ENCODE measurements at places on chromosomes 11 and 22.

- no peak for DNase-seq
These were observed 29.7 kb upstream of the RASD2 start for GRCh38 chr22:35510951-35511350.

- no peak for DNase-seq
These were observed 24.2 kb downstream of the MRE11 start for GRCh38 chr11:94469416-94469815.

- DNase-seq: no peak
These were observed 90.3 kb downstream of the TP53I11 start for GRCh38 chr11:44860346-44860745.

DNA sequence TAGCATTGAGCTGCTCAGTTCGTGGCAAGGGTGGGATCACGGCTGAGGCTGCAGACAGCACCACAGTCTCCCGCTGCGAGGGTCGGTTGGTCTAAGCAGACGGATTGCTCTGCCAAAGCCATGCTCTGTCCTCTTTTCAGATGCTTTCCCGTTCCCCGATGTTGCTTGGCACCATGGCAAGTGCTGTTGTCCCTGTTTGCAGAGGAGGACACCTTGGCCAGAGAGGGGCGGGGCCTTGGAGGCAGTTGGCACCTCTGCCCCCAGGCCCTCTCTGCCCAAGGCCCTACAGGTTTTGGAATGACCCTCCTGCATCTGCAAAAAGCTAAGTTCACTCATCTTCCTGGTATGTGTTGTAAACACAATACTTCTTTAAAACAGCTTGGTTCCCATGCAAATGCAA is 11.6 kb downstream of the CCDC157 start:
- no peak for DNase-seq

- DNase-seq: no peak
These were observed 14.6 kb downstream of the SLN start for GRCh38 chr11:107697291-107697690.

GRCh38 chr22:42365942-42366695 is 66.1 kb downstream of the NFAM1 start:
- DNase-seq: no peak

DNA sequence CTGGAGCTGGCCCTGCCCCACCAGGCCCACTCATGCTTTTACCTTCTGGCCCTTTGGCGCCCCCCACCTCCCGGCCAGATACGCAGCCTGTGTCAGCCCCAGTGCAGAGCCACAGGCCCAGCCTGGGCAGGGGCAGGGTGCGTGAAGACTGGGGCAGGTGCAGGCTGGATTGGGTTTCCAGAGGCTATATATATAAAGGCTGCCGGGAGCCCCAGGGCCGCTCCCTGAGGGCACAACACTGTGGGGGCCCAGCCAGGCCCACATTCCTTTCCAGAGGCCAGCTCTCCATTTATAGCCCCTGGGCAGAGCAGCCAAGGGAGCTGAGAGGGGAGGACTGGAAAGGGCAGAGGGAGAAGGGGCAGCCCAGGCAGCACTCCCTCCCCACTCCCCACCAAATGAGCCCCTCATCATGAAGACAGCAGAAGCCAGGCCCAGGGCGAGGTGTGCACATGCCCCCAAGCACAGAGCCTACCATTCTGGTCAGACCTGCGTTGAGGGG is 5.0 kb upstream of the MYOD1 start:
- DNase-seq: no peak

DNA sequence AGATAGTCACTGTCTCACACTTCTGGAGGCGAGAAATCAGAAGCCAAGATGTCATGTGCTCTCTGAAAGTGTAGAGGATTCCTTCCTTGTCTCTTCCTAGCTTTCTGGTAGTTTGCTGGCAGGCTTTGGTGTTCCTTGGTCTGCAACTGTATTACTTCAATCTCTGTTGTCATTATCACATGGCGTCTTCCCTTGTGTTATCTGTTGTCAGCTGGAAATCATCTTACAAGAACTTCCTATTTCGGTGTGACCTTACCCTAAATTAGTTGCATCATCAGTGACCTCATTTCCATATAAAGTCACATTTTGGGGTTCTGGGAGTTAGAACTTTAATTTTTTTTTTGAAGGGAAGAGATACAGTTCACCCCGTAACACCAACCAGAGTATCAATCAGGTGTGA is 3.3 kb upstream of the LIN7C start:
- DNase-seq: no peak

- DNase-seq: no peak
These were observed 60.9 kb downstream of the SCGB1A1 start for GRCh38 chr11:62479631-62480201.

- no peak for DNase-seq
These were observed 3.6 kb upstream of the INPP5J start for GRCh38 chr22:31119026-31119717.

- no peak for DNase-seq
These were observed 2.8 kb upstream of the PHLDA2 start for GRCh38 chr11:2931771-2932738.

- DNase-seq: no peak
These were observed 21.7 kb upstream of the ARHGAP8 start for GRCh38 chr22:44730490-44731356.

DNA sequence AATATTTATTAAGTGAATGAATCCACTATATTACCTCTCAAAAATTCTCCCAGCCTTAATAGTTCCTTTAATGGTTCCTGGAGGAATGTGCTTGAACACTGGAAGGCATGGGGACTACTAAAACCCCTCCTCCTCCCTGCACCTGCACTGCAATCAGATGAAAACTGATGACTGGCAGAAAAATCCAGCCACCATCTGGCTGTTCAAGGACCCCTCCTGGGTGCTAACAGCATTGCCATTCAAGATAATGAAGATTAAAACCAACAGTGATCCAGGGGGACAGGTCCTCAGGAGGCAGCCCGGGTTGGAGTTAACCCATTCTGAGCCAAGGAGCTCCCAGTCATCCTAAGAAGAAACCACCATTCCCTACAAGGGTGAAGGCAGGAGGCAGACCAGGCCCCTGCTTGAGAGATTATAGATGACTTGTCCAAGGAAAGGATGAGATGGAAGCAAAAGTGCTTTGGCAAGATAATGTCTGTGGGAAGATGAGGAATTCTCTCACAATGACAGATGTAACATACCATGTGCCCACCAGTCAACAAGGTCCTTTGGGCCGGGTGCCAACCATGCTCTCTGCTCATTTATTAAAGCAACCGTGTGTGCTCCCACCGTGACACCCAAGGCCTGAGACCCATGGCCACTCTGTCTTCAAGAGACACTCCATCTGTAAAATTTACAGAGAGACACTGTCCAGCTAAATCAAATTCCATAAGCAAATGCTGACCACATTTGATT is 90.6 kb downstream of the LARGE1 start:
- no peak for DNase-seq

GRCh38 chr11:1473786-1474185 is 12.8 kb downstream of the MOB2 start:
- no peak for DNase-seq

GRCh38 chr11:7671347-7672215 is 1.7 kb downstream of the CYB5R2 start:
- DNase-seq: no peak

DNA sequence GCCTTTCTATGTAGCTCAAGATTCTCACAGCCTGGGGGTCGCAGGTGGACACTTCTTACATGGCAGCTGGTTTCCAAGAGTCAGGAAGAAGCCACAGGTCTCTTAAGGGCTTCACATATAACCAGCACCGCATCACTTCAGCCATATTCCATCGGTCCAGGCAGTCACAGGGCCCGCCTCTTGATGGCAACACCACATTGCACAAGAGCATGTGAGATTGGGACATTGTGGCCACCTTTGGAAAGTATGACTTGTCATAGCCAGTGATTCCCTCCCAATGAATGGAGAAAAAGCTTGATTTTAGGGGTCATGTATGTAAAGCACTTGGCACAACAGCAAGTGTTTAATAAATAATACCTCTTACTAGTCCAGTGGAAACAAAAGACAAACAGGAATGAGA is 98.3 kb downstream of the NCAM1 start:
- DNase-seq: no peak

GRCh38 chr11:27783701-27784355 is 83.6 kb upstream of the BDNF start:
- DNase-seq: no peak

GRCh38 chr11:4821021-4821420 is at the start of gene OR51F2:
OR51F2 (plus strand) TSS chr11:4821321; CDS start chr11:4821422, 101 bp downstream.
- DNase-seq: no peak

Data from cortex of kidney (tissue), 1 donor.